ENCODE measurements at places on chromosomes 12 and 14.
A peak's percentile ranks its signal among the peaks of the same experiment; 100 is the strongest.

- DNase-seq: no peak
These were observed 61.1 kb downstream of the TBX5 start for GRCh38 chr12:114344831-114345230.

GRCh38 chr12:102740141-102740955 is 176.7 kb downstream of the PAH start:
- no peak for DNase-seq

- no peak for DNase-seq
These were observed 92.8 kb downstream of the NINJ2 start for GRCh38 chr12:570435-570920.

DNA sequence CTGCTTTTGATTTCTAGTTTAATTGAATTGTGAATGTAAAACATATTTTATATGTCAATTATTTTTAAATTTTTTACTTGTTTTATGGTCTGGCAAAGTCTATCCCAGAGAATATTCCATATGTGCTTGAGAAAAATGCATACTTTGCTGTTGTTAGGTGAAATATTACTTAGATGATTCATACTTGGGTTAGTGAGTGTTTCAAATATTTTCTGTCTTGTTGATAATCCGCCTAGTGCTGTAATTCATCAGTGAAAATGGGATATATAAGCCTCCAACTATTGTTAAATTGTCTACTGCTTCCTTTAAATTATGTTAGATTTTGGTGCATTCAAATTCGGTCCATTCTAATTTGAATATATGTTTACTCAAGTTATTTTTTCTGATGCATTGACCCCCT is 395.5 kb downstream of the LRFN5 start:
- DNase-seq: no peak

DNA sequence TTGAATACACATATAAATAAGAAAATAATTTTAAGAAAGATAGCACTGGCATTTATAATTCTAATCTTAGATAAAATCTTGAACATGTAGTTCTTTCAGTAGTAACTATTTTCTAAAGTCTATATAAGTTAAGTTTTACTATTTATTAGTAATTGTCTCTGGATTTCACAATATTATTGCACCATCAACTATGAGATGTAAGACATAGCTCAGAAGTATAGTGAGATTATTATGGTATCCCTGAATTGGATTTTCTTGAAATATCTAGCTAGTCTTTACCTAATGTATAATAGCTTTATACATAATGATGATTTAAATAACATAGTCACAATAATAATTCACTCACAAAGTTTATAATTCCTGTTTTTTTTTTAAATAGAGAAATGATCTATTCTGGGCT is 6.7 kb downstream of the CLEC12A start:
- no peak for DNase-seq

- DNase-seq: no peak
These were observed 122.0 kb upstream of the ATXN7L3B start for GRCh38 chr12:74415633-74416032.

DNA sequence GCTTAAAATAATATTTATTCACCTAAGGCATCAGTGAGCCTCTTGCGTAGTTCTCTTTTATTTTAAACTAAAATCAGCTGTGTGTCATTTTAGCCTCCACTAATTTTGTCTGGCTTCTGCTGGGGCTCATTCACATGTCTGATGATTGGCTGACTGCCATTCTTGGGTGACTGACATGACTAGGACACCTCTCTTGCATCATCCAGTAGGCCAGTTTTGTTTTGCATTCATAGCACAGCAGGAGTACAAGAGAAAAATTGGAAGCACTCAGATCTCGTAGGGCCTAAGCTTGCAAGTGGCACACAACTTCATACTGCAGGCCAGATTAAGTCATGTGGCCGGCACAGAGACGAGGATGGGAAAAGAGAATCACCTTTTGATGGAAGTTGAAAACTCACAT is 1226.5 kb downstream of the GALC start:
- DNase-seq: no peak

- DNase-seq: no peak
These were observed 69.9 kb upstream of the CNTN1 start for GRCh38 chr12:40622246-40622838.

DNA sequence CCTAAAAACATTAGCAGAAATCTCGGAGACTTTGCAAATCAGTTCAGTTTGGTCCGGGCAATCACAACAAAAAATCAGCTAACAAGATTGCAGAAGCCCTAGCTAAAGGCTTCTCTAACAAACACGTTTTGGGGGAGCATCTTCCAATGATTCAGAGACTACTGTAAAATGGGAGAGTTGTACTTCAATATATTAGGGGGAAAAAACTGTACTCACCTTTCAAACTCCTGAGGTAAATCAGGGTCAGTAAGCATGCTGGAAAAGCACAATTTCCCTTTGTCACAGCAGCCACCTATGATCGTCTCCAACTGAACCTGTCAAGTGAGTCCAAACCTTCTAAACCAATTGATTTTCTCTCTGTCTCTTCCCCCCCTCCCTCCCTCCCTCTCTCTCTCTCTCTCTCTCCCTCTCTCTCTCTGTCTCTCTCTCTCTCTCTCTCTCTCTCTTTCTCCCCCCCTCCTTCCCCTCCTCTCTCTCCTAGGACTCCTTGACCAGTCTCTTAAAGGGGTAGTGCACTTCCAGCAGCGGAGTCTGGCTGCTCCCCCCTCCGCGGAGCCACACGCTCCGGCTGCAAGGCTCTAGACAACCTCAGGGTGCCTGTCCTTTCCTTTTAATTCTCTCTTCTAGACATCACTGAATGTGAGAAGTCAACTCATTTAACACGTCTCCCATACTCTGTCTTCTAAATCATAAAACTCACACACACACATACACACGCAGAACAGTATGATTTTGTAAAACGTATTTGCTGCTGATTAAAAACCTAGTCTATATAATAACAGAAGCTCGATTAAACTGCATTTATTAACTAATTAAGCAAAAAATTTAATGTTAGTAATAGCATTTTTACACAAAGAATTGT is at the start of gene SOX5:
Gene SOX5 (minus strand): TSS at position 323 of the 862 bp plus-strand sequence. CDS start 69 bp downstream, at position 254.
- DNase-seq: no peak

- no peak for DNase-seq
These were observed 33.4 kb downstream of the R3HDM2 start for GRCh38 chr12:57397441-57397840.

DNA sequence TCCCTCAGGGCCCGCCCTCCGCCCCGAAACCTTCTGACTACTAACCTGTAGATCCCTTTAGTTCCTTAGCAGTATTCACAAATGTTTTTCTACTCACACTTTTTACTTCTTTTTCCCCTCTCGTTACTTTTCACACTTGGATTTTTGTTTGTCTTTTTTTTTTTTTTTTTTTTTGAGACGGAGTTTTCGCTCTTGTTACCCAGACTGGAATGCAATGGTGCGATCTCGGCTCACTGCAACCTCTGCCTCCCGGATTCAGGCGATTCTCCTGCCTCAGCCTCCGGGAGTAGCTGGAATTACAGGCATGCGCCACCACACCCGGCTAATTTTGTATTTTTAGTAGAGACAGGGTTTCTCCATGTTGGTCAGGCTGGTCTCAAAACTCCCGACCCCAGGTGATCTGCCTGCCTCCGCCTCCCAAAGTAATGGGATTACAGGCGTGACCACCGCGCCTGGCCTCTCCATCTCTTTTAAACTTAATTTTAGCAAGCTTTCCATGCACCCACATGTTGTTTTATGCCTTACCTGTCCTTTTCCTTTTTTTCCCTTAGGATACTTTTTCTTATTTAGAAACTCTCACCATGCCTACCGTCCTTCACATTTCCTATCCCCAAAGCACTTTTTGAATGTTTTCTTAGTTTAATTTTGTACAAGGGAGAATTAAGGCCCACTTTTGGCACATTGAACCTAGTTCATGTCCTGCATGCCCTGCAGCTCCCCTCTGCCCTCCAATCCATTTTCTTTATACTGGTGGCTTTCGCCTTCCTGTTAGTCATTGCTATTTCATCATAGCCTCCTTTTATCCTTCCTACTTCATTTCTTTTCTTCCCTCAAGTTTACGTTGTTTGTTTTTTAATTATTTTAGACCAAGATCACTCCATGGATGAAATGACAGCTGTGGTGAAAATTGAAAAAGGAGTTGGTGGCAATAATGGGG is 1.1 kb downstream of the SP1 start:
- DNase-seq: no peak

- DNase-seq: peak; percentile 70
These were observed 8.8 kb downstream of the ALDH2 start for GRCh38 chr12:111775205-111776193.

- DNase-seq: no peak
These were observed 434.7 kb downstream of the FUT8 start for GRCh38 chr14:65847075-65847847.

GRCh38 chr12:95059984-95060383 is 13.4 kb downstream of the NR2C1 start:
- DNase-seq: no peak

- DNase-seq: no peak
These were observed 123.0 kb downstream of the GLT1D1 start for GRCh38 chr12:128976120-128976738.

GRCh38 chr14:68516342-68516741 is 276.5 kb downstream of the ZFP36L1 start:
- DNase-seq: no peak

DNA sequence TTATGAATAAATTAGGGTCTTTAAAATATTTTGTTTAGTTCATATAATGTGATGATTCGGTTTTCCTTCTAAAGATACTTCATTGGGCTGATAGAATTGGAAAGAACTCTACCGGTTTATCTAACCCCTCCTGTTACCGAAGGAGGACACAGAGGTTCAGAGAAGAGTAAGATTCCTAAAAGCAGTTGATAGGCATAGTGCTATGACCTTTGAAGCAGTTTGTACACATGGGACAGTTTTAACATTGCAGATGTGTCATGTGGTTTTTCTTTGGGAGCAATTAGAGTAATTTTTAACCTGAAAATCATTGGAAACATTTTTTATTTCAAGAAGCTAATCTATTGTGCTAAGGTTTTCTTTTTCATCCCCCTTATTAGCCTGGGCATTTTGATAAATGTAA is 62.8 kb downstream of the BHLHE41 start:
- no peak for DNase-seq

- DNase-seq: no peak
These were observed 18.6 kb downstream of the GPRC5A start for GRCh38 chr12:12909995-12910420.

- no peak for DNase-seq
These were observed 152.3 kb upstream of the EGLN3 start for GRCh38 chr14:34103176-34103575.

DNA sequence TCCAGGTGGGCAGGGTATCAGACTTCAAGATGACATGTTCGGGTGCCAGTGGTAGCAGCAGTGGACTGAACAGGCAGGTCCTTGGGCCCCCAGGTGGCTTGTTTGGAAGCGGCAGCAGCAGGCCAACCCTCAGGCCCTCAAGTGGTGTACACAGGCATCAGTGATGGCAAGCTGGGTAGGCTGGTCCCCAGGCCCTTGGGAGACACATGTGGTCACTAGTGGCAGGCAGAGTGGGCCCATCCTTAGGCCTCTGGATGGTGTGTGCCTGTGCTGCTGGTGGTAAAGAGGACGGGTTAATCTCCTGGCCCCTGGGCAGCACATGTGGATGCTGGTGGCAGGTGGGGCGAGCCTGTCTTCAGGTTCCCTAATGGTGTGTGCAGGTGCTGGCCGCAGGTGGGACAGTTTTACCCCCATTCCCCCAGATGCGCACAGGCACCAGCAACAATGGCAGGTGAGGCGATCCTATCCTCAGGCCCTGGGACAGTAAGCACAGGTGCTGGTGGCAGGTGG is 8.0 kb downstream of the OAS2 start:
- no peak for DNase-seq

GRCh38 chr14:31320922-31321766 is 99.2 kb downstream of the HEATR5A start:
- DNase-seq: no peak

- no peak for DNase-seq
These were observed 17.3 kb upstream of the TDRD9 start for GRCh38 chr14:103910984-103911383.

DNA sequence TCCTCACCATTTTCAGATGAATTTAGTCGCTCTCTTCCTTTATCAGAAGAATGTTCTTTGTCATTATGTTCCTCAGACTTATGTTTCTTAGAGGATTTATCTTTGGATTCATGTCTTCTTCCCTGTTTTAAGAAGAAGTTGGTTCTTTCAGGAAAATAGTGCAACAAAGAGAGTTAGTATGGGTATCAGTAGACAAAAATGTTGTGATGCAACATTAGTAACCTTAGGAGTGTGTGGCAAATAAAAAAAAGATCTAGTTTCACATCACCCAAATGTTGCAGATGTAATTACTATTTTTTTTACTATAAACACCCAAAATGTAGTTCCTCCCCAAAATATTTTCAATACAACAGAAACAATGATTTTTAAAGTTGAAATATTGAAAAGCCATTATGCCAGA is 7.8 kb downstream of the RSRC2 start:
- DNase-seq: no peak
